Amygdala (tissue), 56 donors: ENCODE measurements at places on chromosomes 6 and 20.

DNA sequence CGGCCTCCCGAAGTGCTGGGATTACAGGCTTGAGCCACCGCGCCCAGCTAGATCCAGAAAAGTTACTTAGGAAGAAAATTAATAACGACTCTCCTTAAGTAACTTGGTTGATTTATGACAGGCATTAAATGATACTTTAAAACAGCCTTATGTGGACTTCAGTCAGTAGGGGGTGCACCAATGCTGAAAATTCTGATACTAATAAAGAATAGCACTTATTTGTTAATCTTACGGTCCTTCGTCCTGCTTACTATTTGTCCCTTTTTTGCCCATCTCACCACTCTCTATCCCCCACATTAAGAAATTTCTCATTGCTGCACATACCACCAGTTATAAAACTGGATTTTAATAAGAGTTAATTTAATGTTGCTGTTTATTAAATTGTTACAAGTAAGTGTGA is 12.7 kb upstream of the PRELID3B start:
- no peak for DNase-seq

DNA sequence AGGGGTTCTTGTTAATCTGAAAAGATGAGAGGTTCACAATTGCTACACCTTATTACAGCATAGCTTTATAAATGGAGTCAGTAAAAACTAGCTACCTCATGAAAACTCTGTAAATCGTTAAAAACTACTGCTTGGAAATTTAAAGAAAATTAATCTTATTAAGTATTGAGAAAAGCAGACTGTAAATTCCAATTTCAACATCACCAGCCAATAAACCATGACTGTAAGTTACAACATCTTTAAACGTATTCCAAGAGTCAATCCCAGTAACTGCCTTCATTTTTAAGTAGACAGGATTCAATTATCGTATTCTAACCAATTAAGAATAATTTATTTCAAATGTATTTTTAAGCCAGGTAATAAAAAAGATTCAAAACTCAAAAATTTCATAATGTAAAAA is 70.3 kb downstream of the ATG5 start:
- no peak for DNase-seq

DNA sequence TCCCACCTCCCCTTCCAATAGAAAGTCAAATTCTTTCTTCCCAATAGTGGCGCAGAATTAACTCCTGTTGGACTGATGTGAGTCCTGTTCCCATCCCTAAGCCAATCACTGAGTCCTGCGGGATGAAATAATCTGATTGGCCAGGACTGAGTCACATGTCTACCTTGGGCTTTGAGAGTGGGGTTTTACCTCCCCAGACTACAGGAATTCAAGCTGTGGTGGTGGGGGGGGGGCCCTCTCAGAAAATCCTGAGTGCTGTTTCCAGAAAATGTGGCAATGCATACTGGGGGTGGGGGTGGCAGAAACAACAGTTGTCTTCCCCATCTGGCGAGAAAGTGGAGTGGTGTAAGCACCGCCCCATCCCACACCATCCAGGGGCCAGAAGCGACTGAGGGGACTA is 65.7 kb downstream of the CTCFL start:
- DNase-seq, result no peak

- no peak for DNase-seq
These were observed 10.2 kb upstream of the RCAN2 start for GRCh38 chr6:46501136-46502089.

DNA sequence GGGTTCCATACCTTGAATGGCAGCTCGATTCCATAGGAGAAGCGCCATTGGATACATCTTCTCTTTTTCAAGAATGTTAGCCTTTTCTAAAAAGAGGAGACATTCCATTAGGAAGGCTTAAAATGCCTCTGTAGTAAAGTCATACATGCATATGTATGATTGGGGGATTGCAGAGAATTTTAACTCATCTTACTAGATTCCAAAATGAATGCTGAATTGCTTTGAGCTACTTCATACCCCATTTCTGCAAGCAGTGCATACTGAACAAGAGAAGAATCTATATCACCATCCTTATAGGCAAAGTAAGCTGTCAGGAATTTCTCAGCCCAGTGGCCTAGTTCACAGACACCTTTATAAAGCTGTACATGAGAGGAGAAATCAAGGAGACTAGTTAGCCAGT is 80.3 kb downstream of the NDUFAF5 start:
- DNase-seq, result no peak

GRCh38 chr6:154672086-154672485 is 61.1 kb upstream of the SCAF8 start:
- no peak for DNase-seq

DNA sequence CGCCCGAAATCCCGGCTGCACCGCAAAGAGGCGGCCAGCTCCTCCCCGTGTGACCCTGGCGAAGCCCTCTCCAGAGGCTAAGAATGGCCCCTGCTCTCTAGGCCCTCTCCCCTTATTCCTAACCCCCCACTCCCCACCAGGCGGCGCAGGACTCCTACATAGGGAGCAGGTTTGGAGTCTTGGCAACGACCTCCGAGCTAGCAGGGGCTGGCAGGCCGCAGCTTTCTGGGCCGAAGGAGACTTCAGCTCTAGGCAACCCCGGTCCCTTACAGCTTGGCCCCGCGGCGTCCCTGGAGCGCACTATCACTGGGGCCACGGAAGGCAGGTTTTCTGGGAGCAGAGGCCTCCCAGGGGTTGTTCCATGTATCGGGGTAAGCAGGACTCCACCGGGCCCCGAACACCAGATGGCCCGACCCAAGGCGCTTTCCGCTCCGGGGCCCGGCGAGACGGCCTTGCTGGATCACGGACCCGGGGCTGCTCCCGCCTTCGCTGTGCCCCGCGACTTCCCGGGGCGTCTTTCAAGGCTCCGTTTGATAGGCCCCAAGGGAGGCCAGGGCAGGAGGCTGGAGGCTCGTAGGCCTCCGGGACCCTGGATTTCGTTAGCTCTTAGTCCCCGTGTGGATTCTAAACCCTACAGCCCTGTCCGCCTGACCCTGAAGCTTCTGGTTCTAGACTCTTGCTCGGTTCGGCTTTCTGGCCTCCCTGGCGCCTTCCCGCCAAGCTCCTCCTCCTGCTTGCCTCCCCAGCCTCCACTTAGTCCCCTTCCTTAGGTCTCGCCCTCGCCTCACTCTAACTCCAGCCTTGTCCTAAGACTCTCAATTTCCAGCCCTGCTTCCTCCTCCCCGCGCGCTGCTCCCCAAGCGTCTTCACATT is 1.9 kb downstream of the SLC32A1 start:
- DNase-seq, result no peak

- DNase-seq, result no peak
These were observed 16.2 kb downstream of the HLA-DPB1 start for GRCh38 chr6:33091957-33092356.

DNA sequence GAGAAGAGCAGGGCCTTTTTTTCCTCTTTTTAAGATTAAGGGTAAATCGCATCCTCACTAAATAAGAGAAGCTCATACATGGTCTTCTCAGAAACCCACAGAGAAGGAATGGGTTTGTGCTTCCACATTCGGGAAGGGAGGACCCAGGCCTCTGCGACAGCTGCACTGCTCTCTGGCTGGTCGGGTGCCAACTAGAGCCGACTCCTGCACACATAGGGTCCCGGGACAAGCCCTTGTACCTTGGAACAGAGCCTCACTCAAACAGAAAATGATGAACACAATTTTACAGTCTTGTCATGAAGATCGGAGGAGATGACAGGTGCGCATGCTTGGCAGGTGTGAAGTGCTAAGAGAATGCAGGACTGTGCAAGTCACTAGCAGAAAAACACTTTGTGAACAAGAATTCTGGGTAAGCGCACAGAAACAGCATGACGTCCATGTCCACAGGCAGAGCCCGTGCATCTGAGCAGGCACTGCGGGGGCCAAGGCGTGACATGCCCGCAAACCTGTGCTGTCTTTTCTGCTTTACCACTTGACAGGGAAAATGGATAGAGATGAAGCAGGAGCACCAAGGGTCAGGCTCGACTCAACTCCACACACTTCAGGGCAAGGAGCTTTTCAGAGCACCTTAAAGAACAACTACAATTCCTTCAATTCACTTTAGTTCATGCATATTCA is 101.0 kb upstream of the MPC1 start:
- no peak for DNase-seq

DNA sequence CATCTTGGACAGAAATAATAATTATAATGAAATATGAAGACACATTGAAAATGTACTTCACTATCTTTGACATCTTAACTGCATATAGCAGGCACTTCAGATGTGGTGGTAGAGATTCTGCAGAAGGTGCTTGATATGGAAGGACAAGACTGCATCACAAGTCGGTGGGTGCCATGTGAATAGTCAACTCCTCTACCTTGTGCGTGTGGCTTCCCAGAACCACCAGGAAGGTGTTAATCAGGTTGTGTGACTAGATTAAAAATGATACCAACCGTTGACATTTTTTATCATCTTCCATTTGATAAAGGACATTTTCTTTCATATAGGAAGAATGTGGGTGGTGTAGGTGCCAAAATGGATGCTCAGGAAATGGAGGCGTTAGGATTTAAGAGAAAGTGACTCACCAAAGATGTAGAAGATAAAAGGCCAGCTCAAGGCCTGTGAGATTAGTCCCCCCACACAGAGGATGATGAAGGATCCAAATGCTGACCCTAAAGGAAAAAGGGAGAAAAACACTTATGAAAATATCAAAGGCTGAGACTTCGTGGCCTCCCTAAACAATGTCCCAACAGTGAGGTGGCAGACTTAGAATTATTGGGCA is 12.3 kb downstream of the SLC17A2 start:
- DNase-seq, result no peak

GRCh38 chr6:120924214-120924613 is 410.1 kb downstream of the TBC1D32 start:
- no peak for DNase-seq

DNA sequence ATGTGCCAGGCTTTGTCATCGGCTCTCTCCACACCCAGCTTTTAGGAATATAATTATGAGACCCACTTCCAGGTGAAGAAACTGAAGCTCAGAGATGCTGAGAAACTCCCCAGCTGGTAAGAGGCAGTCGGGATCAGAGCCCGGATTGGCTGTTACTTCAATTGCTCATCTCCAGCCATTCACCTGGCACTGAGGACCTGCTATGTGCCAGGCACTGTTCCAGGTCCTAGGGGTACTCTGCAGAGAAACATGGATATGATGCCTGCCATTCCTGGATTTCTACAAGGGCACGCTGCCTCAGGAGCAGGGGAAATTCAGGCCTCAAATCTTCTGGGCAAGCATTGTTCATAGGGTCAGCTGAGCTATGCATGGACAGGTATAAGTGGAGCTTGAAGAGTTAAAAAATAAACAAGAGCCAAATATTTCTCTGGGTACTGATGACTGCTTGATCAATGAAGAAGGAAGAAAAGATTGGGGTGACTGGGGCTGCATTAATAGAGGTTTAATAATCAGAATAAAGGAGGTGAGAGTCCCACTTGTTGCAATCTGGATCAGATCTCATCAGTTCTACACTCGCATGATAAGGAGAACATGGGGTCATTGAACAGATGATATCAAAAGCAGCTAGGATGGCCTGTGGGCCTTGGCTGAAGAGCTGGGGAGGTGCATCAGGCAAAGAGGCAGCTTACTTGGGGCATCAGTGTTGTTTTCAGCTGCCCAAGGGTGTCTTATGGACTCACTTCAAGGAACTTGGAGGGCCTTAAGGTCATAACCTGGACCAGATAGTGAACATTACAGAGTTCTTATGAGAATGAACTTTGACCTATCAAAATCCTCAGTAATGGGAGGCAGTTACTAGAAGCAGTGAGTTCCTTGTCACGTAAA is 80.9 kb upstream of the TOX2 start:
- no peak for DNase-seq

DNA sequence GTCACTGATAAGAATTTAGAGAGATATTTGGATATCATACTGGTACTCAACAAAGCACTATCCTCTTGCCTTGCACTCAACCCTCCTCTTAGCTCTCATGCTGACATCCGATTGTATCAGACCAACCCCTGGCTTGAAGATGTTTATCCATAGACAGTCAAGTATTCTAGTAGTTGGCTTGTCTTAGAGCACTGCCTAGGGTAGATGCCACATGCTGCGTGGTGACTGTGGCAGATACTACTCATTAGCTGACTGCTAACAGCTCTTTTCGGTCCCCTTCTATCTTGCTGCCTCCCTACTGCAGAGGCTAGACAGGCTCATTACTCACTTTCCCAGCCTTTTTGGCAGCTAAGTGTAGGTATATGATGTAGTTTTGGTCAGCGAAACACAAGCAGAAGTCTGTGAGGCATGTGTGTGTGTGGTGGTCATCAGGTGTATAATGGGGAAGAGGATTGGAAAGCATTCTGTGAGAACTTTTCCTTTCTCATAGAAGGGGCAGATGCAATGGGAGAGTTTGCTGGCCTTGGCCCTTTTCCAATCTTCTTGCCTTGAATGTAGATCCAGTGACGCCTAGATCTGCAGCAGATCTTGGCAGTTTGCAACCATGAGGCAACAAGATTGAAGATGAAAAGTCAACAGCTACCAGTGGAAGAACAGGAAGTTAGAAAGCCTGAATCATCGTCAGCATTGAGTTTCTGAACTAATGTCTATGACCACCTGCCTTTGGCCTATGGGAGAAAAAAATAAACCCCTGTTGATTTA is 4.4 kb upstream of the IFNGR1 start:
- DNase-seq, result no peak

GRCh38 chr20:16178546-16179135 is 394.6 kb downstream of the KIF16B start:
- DNase-seq, result no peak

- DNase-seq, result no peak
These were observed 9.8 kb upstream of the MAPK13 start for GRCh38 chr6:36120539-36120938.

DNA sequence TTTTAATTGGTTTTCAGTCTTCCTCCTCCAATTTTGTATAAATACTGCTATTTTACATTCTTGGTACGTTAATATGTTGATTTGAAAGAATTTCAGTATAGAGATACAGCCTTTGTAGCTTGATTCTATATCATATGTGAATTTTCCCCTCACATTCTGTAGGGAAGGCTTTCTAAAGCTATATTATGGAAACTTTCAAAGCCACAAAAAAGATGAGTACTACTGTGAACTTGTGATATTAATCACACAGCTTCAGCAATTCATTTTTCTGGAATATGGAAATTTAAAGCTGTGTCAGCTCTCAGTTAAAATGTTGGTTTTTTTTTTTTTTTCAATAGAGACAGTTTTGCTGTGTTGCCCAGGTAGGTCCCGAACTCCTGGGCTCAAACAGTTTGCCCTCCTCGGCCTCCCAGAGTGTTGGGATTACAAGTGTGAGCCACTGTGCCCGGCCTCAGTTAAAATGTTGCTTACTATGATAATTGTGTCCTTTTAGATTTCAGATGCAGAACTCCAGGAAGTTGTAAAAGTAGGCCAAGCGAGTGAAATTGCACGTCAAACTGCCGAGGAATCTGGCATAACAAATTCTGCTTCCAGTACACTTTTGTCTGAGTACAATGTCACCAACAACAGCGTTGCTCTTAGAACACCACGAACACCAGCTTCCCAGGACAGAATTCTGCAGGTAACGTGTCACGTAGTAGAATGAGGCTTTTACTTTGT is 20.6 kb downstream of the CDC5L start:
- DNase-seq, result no peak

GRCh38 chr6:4864519-4864918 is 88.3 kb downstream of the CDYL start:
- DNase-seq, result no peak

GRCh38 chr6:43922426-43923375 is 152.7 kb downstream of the VEGFA start:
- no peak for DNase-seq

GRCh38 chr6:9007027-9007426 is 571.7 kb upstream of the SLC35B3 start:
- no peak for DNase-seq

- DNase-seq, result no peak
These were observed 73.4 kb upstream of the GTSF1L start for GRCh38 chr20:43800186-43800585.

GRCh38 chr20:36555248-36555647 is 13.9 kb downstream of the MYL9 start:
- no peak for DNase-seq
